ENCODE measurements at places on chromosomes 1 and 21.

GRCh38 chr1:206890125-206891060, 6.8 kb upstream of the IL24 start:
- no peak for DNase-seq

DNA sequence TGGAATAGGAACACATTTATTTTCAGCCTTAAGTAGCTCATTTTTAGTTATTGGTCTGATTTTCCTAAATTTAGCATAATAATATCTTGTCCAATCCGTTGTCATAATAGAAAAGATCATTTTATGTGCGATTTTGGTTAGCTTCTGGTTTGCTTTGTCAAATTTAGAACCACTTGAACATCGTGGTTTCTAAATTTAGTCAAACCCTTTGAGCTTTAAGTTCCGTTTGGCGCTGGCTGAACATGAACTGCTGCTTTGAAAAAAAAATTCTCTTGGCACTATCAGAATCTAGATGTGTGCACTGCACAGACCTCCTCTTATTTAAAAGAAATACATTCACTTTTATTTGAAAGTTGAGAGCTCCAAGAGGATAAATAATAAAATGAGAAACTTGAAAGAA, 370.6 kb downstream of the PTPRC start:
- no peak for DNase-seq

DNA sequence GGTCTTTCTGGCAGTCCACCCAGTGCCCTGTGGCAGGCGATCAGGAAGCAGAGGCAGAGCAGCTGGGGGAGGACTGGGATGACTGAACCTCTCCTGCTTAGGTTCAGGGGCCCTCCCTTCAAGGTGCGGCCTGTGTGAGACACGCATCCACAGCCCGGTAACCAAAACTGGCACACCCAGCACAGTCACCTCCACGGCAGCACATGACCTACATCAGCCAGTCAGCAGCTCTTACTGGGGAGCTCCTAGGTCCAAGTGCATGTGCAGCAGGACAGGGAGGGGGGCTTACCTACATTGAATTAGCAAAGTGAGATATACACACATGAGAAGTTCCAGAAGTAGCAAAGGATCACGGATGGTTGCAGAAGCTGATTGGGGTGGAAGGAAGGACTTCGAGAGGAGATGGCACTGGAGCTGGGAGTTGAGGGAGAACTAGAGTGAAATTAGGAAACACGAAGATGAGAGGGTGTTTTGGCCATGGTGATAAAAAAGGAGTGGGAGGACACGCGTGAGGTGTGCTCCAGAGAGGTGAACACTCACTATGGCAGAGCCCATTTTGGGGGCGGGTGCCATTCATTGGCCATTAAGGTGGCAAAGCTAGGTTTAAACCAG, 51.4 kb upstream of the IRF2BP2 start:
- no peak for DNase-seq

DNA sequence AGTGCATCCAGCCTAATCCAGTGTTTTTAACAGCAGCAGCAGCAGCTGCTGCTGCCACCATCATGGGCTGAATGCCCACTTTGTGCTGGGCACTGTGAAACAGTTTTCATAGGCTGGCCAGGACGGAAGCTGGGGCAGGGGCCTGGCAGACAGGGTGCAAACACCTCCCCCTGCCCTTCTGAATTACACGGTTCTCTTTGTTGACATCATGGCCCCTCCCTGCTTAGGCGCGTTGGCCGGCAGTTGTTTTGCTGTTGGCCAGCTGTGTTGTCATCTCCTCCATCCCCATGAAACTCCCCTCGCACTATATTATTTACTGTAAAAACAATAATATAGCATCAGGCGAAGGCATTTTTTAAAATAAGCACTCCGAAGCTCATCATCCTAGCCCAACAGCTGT, 33.1 kb downstream of the PTPRU start:
- DNase-seq, result no peak

- DNase-seq, result no peak
These were observed 58.5 kb downstream of the ATF6 start for GRCh38 chr1:161824618-161825017.
